Stimulated activated CD8-positive, alpha-beta memory T cell treated with anti-CD3 and anti-CD28 coated beads, Interleukin-15, amount 100 ng/mL, for 24 hours (primary cell): ENCODE measurements at places on chromosomes 1 and 21.

- no peak for DNase-seq
Measured at GRCh38 chr1:204617256-204618147, 68.0 kb downstream of the LRRN2 start.

GRCh38 chr1:206563367-206564207, 48.7 kb downstream of the EIF2D start:
- no peak for DNase-seq

GRCh38 chr1:91024481-91025119, 2.8 kb upstream of the ZNF644 start:
- no peak for DNase-seq

DNA sequence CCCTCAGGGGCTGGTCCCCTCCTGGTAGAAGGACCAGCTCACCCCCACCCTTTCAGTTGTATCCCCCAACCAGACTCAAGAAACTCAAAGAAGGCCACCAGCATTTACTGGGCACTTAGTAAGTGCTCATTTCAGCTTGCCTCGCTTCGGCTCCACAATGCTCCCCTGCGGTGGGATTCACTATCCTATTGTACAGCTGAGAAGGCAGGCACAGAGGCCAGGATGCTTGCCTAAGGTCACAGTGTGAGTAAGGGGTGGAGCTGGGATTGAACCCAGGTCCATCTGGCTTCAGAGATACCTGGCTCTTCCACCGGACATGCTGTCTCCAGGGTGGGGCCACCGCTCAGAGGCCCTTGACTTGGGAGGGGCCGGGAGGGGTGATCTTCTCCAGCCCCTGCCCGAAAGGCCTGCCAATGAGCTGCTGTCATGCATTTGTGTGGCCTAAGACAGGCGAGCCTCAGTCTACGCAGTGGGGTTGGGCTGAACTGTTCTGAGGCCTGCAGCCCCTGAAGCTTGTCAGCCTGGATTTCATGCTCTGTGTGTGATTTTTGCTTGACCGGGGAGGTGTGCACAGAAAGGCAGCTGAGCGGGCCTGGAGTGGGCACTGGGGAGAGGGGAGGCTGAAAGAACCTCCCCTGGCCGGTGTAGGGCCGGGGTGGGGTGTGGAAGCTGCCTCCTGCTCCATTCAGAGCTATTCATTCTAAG, 48.1 kb downstream of the DMRTB1 start:
- DNase-seq = no peak

DNA sequence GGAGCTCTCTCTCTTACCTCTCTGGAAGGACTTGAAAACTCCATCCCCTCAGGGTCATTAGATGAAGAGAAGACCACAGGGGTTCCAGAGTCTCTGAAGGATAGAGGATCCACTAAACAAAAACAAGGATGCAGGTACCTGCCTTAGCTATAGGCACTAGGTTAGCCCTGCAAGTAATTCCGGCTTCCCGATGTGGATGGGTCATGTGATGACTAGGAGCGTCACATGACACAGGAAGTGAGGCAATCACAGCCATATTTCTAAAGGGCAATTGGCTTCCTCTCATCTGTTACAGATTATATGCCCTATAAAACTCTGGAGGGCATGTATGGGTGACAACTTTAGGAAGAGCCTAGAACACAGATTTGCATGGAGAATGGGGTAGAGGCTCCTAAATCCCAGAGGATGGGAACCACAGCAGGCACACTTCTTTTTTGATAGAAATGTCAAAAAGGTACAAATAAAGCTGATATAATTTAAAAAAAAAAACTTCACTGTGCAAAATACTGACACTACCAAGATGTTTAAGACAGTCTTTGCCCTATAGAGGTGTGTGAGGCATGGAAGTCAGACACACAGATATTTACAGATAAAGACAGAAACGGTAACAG, 14.1 kb downstream of the ENTREP3 start:
- no peak for DNase-seq

GRCh38 chr1:145891143-145891542, 5.5 kb upstream of the ANKRD35 start:
- no peak for DNase-seq

- DNase-seq = no peak
Measured at GRCh38 chr1:2969845-2970291, 51.4 kb upstream of the ACTRT2 start.

GRCh38 chr1:165454091-165454610, 9.2 kb upstream of the RXRG start:
- no peak for DNase-seq

DNA sequence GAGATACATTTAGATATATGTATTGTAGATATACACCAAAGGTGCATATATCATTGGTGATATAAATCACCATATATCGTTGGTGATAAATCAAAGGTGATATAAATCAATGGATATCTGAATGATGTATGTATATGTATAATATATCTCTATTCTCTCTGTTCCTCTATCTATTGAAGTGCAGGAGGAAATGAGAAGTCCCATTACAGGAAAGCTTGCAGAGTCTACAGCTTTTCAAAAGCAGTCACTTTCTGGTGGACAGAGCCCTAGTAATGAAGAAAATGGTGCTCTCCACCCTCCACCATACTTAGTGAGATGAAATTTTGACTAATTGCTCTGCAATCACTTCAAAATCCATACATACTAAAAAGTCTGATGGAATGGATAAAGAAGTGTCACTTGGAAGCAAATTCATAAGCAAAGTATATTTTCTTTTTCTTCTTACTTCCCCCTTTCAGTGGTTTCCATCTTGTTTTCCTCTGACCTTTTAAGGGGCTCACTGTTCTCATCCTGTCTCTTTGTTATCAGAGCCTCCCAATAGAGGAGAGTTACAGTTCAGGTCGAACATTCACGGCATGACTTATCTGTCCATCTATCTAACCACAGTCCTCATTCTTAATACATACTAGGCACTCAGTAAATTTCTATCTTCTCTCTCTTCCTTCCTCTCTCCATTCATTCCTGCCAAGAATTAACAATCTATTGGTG, 227.2 kb downstream of the KCNJ6 start:
- DNase-seq = no peak

DNA sequence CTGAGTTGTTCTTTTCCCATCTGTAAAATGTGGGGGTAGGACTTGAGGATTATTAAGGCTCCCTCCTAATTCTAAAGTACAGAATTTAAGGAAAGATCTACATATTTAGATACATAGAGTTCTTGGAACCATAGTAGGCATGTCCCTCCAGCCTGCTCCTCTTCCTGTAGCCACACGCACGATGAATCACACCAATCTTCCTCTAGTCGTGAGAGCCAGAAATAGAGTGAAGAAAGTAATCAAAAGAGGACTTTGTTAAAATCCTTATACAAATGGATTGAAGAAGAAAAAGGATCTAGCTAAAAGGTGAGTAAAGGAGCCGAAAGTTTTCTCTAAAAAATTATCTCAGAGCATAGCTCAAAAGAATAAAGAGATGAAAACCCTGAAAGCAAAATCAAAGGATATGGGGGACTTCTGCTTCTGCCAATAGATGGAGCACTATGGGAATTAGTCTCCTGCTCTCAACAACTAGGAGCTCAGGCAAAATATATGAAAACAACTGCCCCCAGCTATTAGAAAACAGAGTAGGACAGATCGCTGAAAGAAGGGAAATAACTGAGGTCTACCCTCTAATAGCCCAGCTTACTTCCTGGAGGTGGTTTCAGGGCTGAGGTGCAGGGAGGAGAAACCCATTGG, 8.5 kb downstream of the C1orf141 start:
- no peak for DNase-seq

- DNase-seq = no peak
Measured at GRCh38 chr1:33399375-33399774, 31.5 kb downstream of the PHC2 start.

DNA sequence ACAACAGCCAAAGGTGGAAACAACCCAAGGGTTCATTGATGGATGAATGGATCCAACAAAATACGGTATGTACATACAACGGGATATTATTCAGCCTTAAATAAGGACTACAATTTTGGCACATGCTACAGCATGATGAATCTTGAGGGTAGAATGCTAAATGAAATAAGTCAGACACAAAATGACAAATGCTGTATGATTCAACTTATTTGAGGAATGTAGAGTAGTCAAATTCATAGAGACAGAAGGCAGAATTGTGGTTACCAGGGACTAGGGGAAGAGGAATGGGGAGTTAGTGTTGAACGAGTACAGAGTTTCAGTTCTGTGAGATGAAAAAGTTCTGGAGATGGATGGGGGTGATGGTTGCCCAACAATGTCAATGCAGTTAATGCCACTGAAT, 118.0 kb upstream of the PAXBP1 start:
- DNase-seq = no peak

- DNase-seq = no peak
Measured at GRCh38 chr1:15541231-15541792, 14.7 kb downstream of the DNAJC16 start.

- no peak for DNase-seq
Measured at GRCh38 chr1:200437556-200438203, 27.8 kb upstream of the ZNF281 start.

GRCh38 chr1:160166166-160166868, 14.9 kb downstream of the ATP1A4 start:
- no peak for DNase-seq

DNA sequence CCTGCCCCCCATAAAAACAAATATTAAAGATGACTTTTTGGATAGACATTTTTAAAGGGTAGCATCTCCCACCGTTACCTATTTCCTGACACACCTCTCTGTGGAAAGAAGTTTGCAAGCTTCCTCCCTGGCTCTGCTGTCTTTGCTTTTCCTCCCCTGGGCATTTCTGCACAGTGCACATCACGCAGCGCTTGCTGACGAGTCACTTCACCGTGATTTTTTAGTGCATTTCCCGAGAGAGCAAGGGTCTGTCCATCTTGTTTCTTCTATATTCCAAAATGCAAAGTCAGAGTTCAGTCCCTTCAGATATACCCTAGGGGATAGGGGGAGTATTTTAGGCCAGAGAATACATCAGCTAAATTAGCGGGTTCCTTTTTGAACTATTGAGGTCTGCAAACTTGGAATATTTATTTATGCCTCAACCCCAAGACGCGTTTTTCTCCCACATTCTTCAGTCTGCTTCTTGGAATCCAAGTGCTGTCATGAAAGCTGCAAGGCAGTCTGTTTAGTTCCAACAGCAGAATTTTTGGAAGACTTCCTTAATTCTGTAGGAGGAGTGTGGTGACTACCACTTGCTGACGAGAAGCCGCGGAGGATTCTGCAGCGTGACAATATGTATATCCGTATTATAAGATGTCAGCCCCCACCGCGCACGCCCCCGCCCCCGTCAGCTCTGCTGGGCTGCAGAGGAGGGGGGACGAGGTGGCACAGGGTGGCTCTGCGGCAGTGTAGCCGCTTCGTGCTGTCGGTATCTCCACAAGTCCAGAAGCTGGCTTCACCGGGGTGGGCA, 22.4 kb downstream of the SMYD2 start:
- DNase-seq = no peak

DNA sequence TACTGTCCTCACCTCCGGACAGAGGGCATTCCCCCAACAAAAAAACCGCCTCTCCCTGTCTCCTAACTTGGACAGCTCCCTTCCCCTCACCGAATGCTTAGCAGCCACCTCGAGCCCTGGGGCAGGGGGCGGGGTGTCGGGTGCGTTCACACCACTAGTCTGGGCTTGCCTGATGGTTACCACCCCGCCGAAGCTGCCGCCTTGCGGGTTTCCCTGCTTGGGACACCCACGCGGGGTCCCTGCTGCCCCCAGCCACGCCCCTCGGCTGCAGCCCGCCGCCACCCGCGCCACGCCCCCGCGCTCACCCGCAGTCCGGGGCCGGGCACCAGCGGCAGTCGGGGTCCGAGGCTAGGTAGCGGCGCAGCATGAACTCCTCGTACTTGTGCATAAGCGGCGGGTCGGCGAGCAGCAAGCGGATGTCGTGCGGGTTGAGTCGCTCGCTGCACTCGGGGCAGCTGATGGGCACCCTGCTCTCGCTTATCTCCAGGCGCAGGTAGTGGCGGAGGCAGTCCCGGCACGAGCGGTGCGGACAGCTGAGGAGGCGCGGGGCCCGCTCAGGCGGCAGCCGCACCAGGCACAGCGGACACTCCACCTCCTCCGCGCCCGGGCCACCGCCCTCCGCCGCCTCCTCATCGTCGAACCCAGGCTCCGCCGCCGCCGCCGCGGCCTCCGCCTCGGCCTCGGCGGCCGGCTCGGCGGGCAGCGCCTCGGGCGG, 706 bp downstream of the RNF19B start:
- DNase-seq = peak; percentile 15

GRCh38 chr1:203508463-203509073, 14.6 kb downstream of the OPTC start:
- no peak for DNase-seq

DNA sequence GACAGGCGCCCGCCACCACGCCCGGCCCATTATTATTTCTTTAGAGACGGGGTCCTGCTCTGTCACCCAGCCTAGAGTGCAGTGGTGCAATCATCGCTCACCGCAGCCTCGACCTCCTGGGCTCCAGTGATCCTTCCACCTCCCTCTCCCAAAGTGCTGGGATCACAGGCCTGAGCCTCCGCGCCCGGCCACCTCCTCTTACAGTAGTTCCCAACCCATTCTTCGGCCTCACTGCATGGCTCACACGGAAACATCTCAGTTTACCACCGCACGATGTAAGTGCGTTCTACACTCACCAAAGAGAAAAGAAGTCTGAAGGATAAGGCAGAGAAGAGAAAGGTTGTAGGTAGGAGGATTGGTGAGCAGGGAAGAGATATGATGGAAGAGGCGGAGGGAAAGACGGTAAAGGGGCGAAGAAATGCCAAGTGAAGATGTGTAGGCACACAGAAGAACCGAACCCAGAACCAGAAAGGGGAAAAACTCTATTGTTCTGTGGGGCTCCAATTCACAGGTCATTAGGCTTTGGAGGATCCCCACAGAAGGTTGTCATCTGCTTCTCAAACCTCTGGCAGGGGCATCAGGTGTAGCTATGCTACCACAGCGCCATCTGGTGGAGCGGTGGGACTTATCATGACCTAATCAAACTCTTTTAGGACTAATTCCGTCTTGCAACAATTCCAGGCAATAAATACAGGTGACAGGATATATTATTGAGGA, 504.2 kb downstream of the SMYD3 start:
- DNase-seq = peak; percentile 76

GRCh38 chr21:33247599-33247998, 17.9 kb downstream of the IFNAR2 start:
- DNase-seq = no peak

DNA sequence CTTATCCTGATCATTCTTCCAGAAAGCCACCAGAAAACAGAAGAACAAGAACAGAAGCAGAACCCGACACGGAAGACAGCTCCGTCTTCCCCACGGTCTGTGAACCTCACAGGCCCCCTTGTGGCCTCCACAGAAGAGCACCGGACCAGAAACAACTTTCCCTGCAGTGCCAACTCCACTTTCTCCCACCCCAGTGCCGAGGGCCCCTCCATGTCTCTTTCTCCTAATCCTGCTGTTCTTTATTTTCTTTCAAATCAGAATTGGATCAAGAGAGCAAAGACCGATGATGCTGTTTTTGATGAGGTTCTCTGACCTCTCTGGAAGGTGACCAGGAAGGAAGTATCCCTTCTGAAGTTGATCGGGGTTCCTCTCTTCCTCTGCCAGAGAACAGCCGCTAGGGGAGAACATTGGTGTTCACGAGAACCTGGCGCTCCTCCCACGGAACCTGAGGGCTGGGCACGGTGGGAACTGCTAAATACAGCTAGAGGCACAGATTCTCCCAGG, 58.9 kb upstream of the CTTNBP2NL start:
- no peak for DNase-seq

- DNase-seq = no peak
Measured at GRCh38 chr1:54400329-54400728, 5.9 kb downstream of the SSBP3 start.

GRCh38 chr1:11671544-11672286, 7.7 kb downstream of the FBXO6 start:
- no peak for DNase-seq

GRCh38 chr1:64062941-64063581, 140.4 kb upstream of the UBE2U start:
- no peak for DNase-seq
